HAP-1 (cell line): ENCODE measurements at places on chromosomes 12 and 14.

GRCh38 chr12:125208942-125209341, 143.7 kb downstream of the AACS start:
- DNase-seq: no peak

- DNase-seq: no peak
Observed at GRCh38 chr12:81078469-81079196, 754 bp downstream of the ACSS3 start.

DNA sequence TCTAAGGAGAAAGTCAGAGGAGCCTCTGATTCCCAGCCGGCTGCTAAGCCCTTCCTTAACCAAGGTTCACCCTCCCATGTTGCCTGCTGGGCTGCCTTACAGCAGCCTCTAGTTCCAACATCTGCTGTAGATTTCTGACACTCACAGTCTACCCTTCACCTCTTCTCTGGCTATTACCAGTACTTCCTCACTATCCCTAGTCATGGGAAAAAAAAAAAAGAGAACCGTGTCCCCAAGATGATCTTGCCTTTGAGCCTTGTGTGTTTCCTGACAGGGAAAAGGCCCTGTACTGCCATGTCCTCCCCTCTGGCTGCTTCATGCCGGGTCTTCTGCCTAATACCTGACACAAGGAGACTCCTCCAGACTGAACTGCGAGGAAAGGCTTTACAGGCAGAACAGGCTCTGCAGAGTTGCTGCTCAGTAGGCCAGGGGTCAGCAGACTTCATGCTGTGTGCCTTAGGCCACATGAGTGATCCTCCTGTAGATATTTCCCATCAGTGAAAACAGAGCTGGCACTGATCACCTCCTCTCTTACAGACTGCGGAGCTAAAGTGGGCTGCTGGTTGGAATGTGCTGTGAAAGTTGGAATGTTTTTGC, 46.8 kb downstream of the PRKCH start:
- DNase-seq: no peak

DNA sequence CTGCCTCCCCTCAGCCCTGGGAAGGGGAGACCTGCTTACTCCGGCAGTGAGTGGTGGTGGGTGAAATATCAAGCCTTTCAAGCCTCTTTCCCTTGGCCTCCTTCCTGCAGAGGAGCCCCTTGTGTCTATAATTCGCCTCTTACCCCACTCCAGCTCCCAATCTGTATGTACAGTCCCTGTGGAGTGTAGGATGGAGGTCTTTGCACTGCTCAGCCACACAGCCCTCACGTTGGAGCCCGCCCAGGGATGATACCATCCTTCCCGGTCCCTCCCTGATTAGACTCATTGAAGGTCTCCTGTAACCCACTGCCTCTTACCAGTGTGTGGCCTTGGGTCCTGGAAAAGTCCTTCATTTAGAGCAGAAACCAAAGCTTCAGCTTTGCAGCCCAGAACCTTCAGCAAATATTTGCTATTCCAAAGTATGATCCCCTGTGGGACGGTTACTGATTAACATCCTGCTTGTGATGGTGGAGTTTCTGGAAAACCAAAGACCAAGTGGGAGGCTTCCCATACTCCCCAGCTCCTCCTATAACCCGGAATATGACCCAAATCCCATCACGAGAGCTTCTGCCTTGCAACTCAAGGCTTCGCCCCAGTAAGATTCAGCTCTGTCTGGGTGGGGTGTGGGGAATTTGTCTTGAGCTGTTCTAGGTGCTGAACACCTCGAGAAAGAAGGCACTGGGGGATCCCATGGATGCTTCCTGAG, at the start of gene SERPINA10:
SERPINA10 (minus strand) TSS at position 397 of the 706 bp plus-strand sequence. CDS start 2,675 bp downstream, outside the sequence.
- DNase-seq: no peak

GRCh38 chr12:52763991-52764390, 13.2 kb downstream of the KRT76 start:
- DNase-seq: no peak

- DNase-seq: no peak
Observed at GRCh38 chr12:15193946-15194345, 27.3 kb downstream of the RERG start.

- DNase-seq: no peak
Observed at GRCh38 chr12:72774023-72774422, 501.9 kb downstream of the TRHDE start.

GRCh38 chr14:104821971-104822608, 21.2 kb downstream of the ZBTB42 start:
- DNase-seq: no peak

DNA sequence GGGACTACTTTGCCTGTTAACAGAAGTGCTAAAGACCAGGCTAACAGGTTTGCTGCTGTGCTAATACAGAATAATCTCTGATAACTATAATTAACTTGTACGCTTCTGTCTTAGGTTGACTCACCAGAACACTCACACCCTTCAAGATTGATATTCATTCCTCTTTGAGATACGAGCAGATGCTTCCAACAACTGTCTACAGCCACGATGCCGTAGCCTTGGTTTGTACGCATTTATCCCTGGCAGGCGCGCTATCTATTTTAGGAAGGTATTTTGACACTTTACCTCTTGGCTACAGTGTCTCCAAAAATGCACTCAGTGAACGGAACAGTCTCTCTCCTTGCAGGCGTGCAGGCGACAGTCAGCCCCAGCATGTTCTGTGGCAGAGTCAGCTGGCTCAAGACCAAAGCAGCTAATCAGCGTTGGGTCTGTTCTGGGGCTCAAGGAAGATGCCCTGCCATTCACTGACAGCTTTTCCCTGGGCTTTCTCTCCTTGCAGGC, 146.4 kb upstream of the PRICKLE1 start:
- no peak for DNase-seq

GRCh38 chr12:51832354-51833107, 16.0 kb downstream of the FIGNL2 start:
- DNase-seq: no peak

- no peak for DNase-seq
Observed at GRCh38 chr14:76827696-76828296, 1.6 kb downstream of the LRRC74A start.

DNA sequence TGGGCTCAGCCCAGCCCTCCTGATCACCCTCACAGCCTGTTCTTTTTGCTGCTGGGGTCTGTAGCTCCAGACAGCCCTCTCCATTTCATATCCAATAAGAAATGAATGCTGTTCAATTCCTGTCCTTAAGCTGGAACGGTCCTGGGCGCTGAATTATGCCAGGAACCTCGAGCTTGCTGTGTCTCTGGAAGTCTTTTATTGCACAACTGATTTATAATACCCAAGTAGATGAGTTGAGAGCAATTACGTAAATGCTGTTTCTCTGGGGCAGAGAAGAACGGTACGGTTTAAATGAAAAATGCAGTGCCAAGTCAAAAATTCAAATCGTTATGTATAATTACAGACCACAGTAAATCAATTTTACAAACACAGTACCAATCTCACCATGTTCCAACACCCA, 161.0 kb downstream of the SAMD4A start:
- no peak for DNase-seq

DNA sequence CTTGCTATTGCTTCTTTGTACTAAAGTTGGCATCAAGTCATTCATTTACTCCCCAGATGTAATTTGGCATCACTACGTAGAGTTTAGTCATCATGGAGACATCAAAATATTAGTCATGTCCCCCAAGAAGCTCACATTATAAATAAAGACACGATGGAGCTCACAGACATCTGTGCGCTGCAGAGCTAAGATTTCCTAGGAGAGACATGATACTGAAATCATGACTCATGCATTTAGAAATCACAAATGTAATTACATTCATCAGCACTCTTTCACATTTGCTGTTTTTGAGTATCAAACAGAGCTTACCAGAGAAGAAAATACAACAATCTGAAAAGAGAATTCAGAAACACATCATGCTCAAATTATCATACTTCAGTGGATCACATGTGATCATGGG, 169.8 kb downstream of the LRIG3 start:
- no peak for DNase-seq

GRCh38 chr14:94612580-94613554, 676 bp downstream of the SERPINA3 start:
- no peak for DNase-seq

DNA sequence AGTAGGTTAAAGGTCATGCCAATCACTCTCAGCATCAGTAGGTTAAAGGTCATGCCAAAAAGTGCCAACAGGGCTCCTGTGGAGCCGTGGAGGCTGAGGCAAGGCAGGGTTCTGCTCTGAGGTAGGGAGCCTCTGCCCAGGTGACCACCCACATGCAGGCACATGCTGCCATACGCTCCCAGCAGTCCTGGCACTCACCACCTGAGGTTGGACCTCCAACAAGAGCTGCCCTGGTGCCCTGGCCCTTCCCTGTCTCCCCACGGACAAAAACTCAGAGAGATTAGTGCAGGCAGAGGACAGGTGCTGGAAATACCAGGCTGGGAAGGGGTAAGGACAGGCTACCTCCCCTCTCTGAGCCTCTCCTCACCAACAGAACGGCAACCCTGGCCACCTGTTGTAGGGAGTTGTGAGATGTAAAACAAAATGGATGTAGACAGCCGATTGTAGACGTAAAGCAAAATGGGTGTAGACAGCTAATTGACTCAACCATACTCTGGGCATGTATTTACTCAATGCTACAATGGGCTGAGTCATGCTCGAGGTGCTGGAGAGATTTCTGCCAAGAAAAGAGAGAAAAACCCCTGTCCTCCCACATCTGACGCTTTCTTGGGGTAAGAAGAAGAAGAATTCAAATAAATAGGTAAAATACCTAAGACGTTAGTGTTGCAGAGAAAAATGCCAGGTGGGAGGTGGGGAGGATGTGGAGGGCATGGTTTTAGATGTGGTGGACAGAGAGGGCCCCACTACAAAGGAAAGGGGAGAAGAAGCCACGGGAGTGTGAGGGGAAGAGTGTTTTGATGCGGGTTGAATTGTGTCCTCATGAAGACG, 32.4 kb downstream of the LTBP2 start:
- DNase-seq: no peak

- no peak for DNase-seq
Observed at GRCh38 chr14:60102389-60102788, 10.7 kb downstream of the PCNX4 start.

- no peak for DNase-seq
Observed at GRCh38 chr12:66194122-66194521, 5.1 kb downstream of the IRAK3 start.

- DNase-seq: no peak
Observed at GRCh38 chr14:31933716-31934115, 143.4 kb upstream of the ARHGAP5 start.

DNA sequence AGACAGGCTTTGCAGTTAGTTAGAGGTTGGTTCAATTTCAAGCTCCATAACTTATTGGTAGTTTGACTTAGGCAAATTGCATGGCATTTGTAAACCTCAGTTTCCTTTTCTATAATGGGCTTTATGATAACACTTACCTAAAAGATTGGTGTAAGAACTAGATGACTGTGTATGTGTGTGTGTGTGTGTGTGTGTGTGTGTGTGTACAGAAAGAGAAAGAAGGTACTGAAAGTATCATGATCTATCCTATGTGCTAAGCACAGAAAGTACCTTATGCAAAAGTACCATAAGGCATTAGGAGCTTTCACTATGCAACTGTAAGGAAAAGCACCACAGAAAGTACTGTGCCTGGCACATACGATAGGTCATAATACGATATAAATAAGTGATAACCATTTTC, 304.3 kb upstream of the KITLG start:
- no peak for DNase-seq

DNA sequence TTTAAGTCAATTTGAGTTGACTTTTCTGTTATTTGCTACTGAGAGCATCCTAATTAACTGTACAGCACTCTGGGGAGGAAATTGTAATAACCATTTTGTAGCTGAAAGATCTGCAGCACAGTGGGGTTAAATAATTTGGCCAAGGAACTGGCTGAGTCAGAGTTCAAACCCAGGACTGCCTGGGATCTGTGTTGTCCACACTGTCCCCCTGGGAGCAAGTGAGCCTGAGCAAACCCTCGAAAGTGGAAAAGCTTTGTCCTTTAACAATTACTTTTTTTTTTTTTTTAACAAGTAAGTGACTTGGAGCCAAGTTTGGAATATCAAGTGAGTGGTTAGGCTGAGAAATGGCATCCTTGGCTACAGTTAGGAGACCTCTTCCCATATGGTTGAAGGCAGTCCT, 247.2 kb upstream of the CCDC196 start:
- DNase-seq: no peak

DNA sequence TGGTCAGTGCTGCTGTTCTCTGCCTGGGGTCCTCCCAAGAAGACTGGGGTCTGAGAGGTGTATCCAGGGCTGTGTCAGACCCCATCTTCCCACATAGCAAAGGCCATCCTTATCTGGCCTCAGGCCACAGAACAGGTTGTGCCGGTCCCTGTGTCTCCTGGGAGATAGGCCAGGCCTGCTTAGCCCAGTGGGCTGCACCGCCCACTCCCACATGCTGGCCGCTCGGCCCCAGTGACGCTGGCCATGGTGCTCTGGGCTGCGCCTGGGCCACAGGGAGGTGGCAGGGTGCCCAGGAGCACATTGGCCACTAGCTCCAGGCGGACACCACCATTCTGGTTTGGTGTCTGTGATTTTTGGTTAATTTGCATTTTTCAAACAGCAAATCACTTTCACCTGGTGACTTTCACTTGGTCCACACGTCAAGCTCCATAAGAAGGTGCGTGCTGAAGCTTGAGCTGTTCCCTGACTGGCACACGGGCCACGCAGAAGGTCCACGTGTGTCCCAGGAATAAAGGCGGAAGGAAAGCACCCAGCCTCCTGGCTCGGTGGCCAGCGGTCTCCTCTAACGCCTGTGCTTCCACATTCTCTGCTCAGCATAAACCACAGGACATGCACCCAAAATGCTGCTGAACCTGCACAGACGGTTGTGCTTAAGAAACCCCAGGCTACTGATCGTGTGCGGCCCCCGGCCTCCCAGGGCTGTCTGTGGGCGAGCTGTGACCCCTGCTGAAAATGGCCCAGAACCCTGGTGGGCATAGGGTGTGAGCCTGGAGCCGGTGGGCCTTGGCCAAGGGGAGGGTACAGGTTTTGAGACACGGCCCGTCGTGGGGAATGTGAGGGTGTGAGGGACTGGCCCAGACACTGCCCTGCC, 4.6 kb downstream of the FBRSL1 start:
- DNase-seq: no peak

DNA sequence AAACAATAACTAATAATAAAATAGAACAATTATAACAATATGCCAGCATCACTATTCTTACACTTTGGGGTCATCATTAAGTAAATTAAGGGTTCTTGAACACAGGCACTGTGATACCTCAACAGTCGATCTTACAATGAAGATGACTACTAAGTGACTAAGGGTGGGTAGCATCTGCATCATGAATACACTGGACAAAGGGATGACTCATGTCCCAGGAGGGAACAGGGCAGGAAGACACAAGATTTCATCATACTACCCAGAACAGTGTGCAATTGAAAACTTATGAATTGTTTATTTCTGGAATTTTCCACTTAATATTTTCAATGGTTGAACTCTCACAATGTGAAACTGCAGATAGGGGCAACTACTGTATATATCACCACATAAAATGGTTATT, 19.7 kb downstream of the TSPAN19 start:
- no peak for DNase-seq

DNA sequence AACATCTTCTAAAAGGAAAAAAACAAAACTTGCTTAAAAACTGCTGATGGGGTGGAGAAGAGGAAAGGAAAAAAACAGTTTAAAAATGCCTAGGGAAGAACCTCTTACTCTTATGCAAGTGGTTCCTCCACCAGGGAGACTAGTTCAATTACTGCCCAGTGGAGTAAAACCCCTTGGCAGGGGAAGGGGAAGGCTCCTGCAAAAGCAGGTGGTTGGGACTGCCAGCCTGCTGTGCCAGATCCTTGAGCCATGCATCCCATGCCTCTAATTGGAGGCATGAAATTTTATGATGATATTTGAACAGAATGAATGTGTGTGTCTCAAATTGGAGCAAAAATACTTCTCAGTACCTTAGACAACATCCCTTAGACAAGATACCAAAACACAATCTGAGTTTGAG, 118.8 kb downstream of the FSCB start:
- DNase-seq: no peak

- no peak for DNase-seq
Observed at GRCh38 chr12:13627536-13627935, 353.9 kb downstream of the GRIN2B start.
